ENCODE measurements at places on chromosomes 1 and 21.

GRCh38 chr1:65332821-65333220 is 23.5 kb downstream of the DNAJC6 start:
- DNase-seq, result no peak

DNA sequence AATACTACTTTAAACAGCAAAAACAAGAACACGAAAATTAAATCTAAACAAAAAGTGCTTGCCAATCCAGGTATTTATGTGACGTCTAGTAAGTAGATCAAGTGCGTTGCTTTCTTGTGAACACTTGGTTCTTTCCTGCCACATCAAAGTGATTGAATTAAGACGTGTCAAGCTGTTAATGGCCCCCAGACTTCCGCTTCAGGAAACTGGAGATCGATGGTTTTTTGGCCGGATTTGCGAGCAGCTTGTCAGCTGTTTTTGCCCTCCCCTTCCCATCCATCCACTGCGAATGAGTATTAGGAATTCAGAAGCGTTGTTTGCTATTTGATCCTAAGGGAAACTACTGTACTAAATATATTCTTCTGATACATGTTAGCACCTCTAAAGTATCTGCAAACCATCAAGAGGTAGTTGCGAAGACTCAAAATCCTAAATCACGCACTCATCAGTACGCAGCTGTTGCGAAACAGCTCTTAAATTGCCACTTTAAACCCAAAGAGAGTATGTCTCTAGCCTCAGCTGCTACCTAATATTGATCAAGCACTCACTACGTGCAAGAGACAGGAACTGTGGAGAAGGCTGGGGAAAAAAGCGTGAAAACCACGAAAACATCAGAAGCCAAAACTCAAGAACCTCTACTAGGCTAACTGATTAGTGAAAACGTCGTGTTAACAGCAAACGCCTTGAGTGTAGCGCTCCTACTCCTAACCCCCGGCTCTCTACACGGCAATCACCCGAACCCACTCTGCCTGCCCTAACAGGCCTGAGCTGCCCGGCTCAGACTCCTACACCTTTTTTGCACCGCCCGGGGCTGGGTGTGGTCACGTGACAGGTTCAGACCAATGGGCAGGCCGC is 473 bp upstream of the BRDT start:
- peak; percentile 23 for DNase-seq

GRCh38 chr1:165645654-165646366 is 14.8 kb downstream of the MGST3 start:
- no peak for DNase-seq

- DNase-seq, result no peak
Observed at GRCh38 chr1:115529216-115529897, 112.4 kb upstream of the VANGL1 start.

GRCh38 chr1:213704941-213705340 is 282.8 kb upstream of the PROX1 start:
- DNase-seq, result no peak

GRCh38 chr1:231557898-231558707 is 29.6 kb downstream of the TSNAX start:
- no peak for DNase-seq

Measured in activated CD4-positive, alpha-beta T cell treated with anti-CD3 and anti-CD28 coated beads, Interleukin-2, amount 50 U/mL, for 24 hours (primary cell).